Mucosa of descending colon (tissue), 3 donors: ENCODE measurements at places on chromosomes 11 and 22. TPM values are rescaled to one million over a fixed set of nuclear protein-coding genes. Genes with fewer than 3 reads are reported as not detected.

GRCh38 chr11:33835143-33835878 lies 56.6 kb downstream of the LMO2 start:
- DNase-seq, result no peak

Gene IL18
- total RNA-seq, result 85.0 TPM

DNA sequence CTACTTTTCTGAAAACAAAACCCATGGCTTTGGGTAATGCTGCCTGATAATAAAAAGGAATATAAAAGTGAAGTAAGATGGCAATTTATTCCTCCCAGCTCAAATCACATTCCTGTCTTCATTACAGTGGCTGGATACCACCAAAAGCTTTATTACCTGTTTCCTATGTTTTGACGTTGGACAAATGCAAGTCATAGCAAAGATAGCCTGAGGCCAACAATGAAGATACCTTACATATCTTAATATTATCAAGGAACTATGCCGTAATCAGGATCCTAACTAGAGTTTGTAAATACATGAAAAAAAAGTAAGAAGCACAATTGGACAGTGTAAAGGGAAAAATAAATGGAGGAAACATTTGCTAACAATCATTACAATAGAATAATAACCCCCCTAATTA lies 202.4 kb downstream of the SOX6 start:
- DNase-seq, result no peak

Gene GAL3ST1
- 10.1 TPM for total RNA-seq

DNA sequence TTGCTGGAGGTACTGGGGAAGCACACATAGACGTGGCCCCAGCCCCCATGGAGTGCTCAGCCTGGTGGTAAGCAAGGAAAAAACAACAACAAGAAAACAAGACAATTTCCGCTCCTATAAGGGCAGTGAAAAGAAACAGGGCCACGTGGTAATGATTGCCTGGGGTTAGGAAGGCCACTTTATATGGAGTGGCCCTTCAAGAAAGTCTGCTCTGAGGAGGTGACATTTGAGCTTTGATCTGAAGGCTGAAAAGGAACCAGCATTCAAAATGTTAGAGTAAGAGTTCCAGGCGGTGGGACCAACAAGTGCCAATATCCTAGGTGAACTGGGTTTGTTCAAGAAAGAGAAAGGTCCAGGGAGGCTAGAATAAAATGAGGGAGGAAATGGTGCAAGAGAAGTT lies 87.6 kb downstream of the SCN3B start:
- DNase-seq, result no peak

DNA sequence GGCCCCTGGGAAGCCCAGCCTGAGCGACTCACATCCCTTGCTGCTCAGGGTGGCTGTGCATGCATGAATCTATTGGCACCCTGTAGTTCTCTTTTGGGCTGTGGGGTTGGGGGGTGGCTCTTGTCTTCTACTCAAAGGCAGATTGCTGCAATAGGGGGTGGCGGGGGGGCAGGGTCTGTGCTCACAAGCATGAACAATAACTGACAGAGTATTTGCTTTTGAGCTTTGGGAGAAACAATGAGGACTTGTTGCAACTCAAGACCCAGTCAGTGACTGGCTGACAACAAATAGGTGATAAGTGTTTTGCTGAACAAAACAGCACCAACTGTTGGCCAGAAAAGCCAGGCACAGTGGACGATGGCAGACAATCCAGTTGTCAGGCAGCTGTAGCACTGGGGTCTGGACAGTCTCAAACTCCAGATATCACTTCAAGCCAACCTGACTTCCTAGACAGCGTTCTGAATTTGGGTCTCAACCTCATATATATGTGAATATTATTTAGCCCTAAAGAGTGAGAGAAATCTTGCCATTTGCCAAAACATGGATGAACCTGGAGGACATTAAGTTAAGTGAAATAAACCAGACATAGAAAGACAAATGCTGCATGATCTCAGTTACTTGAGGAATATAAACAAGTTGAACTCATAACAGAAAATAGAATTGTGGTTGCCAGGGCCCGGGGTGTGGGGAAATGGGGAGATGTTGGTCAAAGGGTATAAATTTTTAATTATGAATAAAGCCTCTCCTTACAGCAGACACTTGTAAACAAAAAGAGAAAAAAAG lies 61.7 kb downstream of the ME3 start:
- no peak for DNase-seq

DNA sequence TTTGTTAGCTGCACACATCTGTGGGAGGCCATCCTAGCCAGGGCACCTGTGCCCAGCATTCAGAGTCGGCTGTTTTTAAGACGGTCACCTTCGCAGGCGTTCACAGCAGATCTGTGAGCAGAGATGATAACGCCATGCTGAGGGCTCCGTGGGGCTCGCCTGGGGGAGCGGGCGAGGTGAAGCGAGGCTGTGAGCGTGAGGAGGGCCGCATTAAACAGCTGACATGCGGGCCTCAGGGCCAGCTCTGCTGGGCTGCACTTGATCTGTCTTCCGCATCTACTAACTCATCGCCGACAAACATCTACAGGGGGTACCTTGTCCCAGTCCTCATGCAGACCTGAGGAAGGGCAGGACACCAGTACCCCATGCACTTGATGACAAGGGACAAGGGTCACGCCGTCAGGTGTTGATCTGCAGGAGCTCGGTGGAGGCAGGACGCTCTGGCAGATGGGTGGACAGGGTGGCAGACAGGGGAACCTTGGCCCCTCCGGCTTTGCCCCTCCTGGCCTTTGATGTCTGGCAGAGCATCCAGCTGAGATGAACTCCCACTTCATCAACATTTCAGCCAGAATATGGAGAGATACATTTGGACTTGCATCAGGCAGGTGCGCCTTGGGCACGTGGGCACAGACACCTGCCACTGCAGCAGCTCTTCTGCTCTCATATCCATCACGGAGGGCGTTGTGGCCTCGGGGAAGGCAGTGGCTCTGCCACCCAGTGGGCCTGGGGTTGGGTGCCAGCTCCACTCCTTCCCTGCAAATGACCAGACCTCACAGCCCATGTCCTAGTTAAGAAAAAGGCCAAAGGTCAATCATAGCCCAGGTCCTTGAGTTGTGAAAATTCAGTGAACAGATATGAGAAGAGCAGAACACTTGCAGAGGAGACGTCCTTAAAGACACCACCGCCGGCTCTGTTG lies 822.9 kb downstream of the BRD1 start:
- no peak for DNase-seq

GRCh38 chr11:62513626-62514025 lies 33.0 kb downstream of the AHNAK start:
- no peak for DNase-seq

Gene CCDC73
- not detected for total RNA-seq

DNA sequence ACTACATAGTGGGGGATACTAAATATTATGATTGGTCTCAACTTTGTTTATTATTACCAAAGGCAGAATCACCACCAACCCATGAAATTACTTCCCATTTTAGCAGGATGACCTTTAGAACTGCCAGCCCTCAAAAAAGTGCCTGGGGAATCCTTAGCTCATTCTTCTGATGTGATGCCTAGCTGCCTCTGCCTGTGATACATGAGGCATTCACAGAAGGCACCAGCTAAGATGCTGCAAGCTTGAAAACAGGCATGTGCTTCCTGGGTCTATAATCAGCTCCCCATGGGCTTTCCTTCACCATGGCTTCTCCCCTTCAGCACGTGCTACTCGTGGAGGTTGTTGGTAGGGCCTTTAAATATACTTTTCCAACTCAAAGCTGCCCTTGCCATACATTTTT lies 50.4 kb upstream of the ARHGAP20 start:
- DNase-seq, result no peak

Gene TALDO1
- total RNA-seq, result 158 TPM

GRCh38 chr11:2911088-2911784 lies 18.0 kb downstream of the PHLDA2 start:
- peak; percentile 47 for DNase-seq

- DNase-seq, result no peak
Measured at GRCh38 chr11:11107076-11107723, 245.8 kb downstream of the CSNK2A3 start.

- no peak for DNase-seq
Measured at GRCh38 chr11:72716290-72716689, 35.9 kb downstream of the ARAP1 start.

DNA sequence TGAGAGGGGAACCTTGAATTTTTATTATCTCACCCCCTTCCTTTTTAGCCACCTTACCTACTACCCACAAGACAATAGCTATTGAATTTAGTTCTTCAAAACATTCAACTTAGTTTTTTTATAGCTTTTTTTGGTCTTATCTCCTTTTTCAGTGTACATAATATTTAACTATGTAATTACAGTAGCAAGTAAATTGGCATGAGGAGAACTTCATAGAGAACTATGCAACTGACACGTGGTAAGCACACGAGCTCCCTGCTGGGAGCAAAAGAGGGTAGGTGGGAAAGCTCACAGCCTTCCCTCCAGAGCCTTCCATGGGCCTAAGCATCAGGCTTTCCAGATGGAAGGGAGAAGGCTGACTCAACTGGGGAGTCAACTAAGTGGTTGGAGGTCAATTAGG lies 22.1 kb upstream of the ZDHHC13 start:
- DNase-seq, result no peak

Gene ROBO3
- 10.3 TPM for total RNA-seq

GRCh38 chr11:12205330-12205729 lies 94.9 kb downstream of the MICAL2 start:
- no peak for DNase-seq

DNA sequence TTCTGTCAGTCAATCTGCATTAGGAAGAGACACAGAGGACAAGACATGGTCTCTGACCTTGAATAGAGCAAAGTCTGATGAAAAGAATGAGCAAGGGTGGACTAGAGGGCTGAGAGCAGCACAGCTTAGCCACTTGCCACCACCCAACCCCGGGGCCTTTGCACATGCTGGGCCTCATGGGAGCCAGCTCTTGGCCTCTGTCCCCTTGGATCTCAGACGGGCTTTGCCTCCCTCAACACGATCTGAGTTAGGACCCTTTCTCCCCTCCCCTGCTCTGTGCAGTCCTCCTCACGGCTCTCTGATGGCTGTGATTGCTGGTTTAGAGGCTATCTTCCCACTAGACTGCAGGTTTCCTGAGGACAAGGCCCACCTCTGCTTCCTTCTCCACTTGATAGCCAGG lies 131.6 kb upstream of the B3GAT1 start:
- no peak for DNase-seq

DNA sequence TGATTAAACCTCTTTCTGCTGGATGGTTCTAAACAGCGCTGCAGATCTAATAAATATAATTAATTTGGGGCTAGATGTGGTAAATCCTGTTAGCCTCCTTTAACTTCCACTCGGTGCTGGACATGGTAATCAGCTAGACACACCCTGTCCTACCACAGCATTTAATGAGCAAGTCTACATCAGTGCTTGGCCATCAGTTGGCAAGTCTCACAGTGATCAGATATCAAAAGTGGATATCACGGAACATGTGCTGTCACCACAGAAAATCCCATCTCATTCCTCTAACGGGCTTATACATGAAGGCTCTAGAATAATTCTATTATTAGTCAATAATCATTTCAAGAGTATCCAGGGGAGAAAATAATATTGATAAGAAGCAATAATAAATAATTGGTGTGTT lies 5.6 kb upstream of the USP28 start:
- DNase-seq, result no peak

DNA sequence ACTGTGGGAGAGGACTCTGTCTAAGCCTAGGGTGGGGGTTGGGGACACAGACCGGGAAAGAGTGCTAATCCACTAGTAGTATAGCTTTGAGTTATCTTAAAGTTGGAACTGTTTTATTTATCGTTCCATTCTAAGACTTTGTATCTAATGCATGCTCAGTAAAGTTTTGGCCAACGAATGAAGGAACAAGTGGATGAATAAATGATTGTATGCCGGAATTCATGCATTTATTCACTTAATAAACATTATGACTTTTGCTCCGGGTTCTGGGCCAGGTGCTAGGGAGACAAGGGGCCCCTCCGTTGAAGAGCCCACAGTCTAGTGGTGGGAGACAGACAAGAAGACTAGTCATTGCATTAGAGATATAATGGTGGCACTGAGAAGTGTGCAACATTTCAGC lies 645 bp downstream of the RNF121 start:
- no peak for DNase-seq

DNA sequence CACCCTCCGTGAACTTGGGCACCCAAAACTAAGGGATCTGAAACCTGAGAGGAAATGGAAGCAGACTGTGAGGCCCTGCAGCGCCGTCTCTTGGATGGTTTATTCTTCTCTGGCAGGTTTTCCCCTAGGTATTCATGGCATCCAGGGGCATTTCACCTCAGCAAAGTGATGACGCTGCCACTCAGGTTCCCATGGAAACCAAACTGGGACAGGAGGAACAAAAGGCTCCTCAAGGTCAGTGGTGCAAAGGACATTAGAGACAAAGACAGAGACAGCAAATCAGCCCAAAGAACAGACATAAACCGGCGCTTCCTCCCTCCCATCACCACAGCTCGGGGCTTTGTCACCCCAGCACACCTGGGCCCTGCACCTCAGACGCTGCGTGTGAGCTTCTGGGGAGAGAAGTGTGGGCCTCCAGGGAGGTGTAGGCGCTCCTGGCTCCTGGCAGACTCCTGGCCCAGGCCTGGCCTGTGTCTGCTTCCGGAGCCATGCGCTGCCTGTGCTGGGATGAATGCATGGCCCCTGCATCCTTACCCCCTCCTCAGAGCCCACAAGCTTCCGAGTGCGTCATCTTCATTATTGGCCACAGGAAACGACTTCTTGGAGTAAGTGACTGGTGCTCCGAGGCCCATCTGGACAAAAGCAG lies 5.9 kb downstream of the TP53AIP1 start:
- DNase-seq, result no peak

- DNase-seq, result no peak
Measured at GRCh38 chr22:28410050-28410816, 269.4 kb downstream of the TTC28 start.

Gene CNGA4
- total RNA-seq, result 0.22 TPM

- no peak for DNase-seq
Measured at GRCh38 chr11:116731097-116731761, 41.6 kb downstream of the BUD13 start.

DNA sequence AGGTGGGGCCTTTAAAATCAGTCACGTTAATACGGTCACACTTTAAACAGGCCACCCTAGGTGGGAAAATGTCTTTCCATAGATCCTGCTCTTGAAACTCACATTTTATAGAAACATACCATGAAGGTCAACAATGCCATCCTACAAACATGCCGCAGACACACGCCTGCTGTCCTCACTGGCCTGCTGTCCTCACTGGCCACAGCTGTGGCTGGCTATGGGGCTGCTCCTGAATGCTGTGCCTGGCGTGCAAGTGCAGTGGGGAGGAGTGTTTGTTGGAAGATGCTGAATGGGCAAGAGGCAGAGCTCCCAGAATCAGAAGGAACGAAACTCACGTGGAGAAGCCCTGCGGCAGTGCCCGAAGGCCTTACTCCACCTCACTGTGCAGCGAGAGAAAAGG lies 106.2 kb upstream of the BID start:
- DNase-seq, result no peak

Gene NOL12
- 45.3 TPM for total RNA-seq

GRCh38 chr11:10646681-10647355 lies 46.7 kb downstream of the IRAG1 start:
- DNase-seq, result no peak
